ENCODE measurements at places on chromosomes 7 and 10.

- no peak for DNase-seq
These were observed 192.8 kb upstream of the AGK start for GRCh38 chr7:141358386-141358785.

- no peak for DNase-seq
These were observed 360.4 kb upstream of the CELF2 start for GRCh38 chr10:10657139-10657760.

DNA sequence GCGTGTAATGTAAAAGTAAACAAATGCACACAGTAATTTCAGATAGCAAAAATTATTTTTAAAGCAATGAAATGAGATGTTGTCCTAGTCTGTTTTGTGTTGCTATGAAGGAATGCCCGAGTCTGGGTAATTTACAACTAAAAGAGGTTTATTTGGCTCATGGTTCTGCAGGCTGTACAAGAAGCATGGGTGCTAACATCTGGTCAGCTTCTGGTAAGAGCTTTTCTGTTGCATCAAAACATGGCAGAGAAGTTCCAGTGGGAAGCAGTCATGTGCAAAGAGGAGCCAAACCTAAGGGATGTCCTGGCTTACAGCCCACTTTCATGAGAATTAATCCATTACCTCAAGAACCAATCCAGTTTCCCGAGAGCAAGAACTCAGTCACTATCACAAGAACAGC is 62.9 kb upstream of the MNX1 start:
- DNase-seq: no peak

DNA sequence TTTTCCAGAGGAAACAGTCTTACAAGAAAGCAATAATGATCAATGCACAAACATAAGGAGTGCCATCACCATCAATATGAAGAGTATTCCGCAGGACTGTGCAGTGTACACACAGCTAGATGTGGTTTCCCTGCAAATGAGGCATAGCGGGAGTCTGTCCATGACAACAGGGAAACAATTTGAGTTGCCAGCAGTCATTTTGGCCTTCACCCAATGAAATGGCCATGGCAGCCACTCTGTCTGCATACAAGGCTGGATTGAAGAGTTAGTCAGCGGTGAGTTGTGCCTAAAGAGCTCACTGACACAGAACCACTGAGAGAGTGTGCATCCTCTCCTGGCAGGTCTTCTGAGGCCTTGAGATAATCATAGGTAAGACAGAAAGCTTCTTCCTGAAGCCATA is 303.3 kb downstream of the IPMK start:
- no peak for DNase-seq

GRCh38 chr10:75210282-75211006 is at the start of gene VDAC2:
Gene VDAC2, plus strand, starts transcription at chr10:75210796. Its CDS starts 363 bp downstream, at chr10:75211159.
- DNase-seq: peak; percentile 89
